Breast epithelium (tissue), 4 donors: ENCODE measurements at places on chromosomes 16 and 17.

GRCh38 chr16:64196444-64196843 lies 925.4 kb downstream of the CDH11 start:
- no peaks in the 10 kb centered on the region for H3K36me3 ChIP-seq
- H3K4me1 ChIP-seq: no peaks in the 10 kb centered on the region
- no peak overlapping the region for H3K27ac ChIP-seq
- DNase-seq: no peak

GRCh38 chr17:7839876-7840261 lies 5.9 kb downstream of the KDM6B start:
- H3K4me1 ChIP-seq: peaks cover 38% of the 10 kb centered on the region
- DNase-seq: no peak
- no peaks in the 10 kb centered on the region for H3K36me3 ChIP-seq

- no peaks in the 10 kb centered on the region for H3K36me3 ChIP-seq
- H3K27ac ChIP-seq: no peak overlapping the region
- DNase-seq: no peak
- H3K4me3 ChIP-seq: peak overlapping the region; percentile 5
Observed at GRCh38 chr16:85329059-85329812, 217.0 kb upstream of the CIBAR2 start.

DNA sequence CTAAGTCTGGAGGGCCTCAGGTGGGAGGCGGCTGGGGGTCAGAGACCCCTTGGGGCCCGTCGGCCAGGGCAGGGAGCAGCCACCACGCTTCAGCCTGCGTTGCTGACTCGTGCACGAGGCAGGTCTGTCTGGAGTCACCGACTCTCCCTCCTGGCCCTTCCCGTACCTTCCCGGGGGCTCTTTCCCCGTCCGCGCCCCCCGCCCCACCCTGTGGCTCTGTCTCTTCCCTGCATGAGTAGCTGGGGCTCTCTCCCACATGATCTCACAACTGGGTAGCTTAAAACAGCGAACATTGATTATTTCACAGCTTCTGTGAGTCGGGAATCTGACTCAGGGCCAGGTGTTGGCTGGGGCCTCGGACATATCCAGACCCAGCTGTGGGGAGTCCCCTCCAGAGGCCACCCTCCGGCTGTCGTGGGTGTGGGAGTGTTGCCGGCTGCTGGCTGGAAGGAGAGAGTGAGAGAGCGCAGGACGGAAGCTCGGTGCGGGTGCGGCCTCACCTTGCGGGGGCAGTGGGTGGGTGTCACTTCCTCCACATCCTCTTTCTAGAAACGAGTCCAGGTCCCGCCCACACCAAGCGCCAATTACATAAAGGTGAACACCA lies 17.3 kb downstream of the BAHCC1 start:
- H3K4me1 ChIP-seq: no peaks in the 10 kb centered on the region
- no peak for DNase-seq
- no peaks in the 10 kb centered on the region for H3K27me3 ChIP-seq
- H3K36me3 ChIP-seq: no peaks in the 10 kb centered on the region
- H3K27ac ChIP-seq: no peak overlapping the region
